Activated naive CD8-positive, alpha-beta T cell treated with anti-CD3 and anti-CD28 coated beads for 36 hours (primary cell): ENCODE measurements at places on chromosomes 5 and 9. TPM values are rescaled to one million over a fixed set of nuclear protein-coding genes. Genes with fewer than 3 reads are reported as not detected.

DNA sequence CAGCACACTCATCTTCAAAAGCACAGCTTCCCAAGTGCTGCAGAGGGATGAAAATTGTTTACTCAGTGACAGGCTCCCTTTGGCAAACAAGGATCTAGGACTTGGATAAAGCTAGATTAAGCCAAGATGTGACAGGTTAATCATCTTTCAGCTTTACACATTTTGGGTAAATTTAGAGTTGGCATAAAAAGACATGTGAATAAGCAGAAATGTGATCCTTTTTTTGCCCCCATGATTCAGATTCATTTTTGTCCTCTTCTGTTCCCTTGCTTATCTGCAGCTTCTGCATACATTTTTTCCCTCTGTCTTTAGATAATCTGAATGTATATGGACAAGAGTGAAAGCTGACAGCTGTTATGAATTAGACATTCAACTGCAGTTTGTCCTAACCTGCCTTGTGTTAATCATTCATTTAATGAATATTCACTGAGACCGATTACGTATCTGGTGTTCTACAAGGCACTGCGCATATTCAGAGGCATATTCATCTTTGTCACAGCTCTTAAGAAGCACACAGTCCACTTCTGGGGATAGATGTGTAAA, 19.6 kb downstream of the ADAMTSL1 start:
- no peak overlapping the region for H3K27ac ChIP-seq
- no peak overlapping the region for H3K4me3 ChIP-seq
- DNase-seq = no peak
- H3K4me1 ChIP-seq = no peaks in the 10 kb centered on the region

- peaks cover 56% of the 10 kb centered on the region for H3K36me3 ChIP-seq
- no peaks in the 10 kb centered on the region for H3K27me3 ChIP-seq
- no peak for DNase-seq
- no peak overlapping the region for H3K4me3 ChIP-seq
- no peak overlapping the region for H3K27ac ChIP-seq
Observed at GRCh38 chr9:406886-407654, 192.4 kb downstream of the DOCK8 start.

DNA sequence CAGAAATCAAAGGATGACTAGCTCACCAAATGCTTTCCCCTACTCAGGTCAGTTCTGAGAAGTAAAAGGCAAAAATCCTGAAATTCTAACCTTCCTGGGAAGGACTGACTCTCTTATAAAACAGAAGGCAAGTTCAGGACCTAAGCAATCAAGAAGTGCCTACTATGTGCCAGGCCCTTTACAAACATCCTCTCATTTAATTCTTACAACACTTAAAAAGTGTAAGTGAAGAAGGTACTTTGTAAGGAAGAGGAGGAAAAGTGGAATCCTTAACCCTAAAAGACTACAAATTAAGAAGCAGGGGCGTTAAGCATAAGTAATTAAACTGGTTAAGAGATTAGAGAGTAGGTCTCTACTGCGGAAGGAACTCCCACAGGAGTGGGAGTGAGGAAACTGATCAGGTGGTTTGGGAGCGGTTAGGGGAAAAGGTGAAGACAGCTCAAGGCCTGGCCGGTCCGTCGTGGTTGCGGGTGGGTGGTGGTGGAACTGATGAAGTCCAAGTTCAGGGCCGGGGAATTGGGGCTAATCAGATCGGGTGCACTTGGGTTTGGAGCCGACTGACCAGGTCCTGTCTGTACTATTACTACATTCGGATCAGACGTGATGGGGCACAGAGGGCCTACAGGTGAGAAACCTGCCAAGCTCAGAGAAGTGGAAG, 839 bp downstream of the MED27 start:
- peaks cover 48% of the 10 kb centered on the region for H3K4me1 ChIP-seq
- peaks cover 17% of the 10 kb centered on the region for H3K36me3 ChIP-seq
- peak overlapping the region; percentile 93 for H3K4me3 ChIP-seq
- peaks cover 6% of the 10 kb centered on the region for H3K27me3 ChIP-seq
- no peak for DNase-seq

GRCh38 chr5:106601620-106602019, 1069.1 kb downstream of the EFNA5 start:
- no peak overlapping the region for H3K4me3 ChIP-seq
- DNase-seq = no peak
- no peaks in the 10 kb centered on the region for H3K36me3 ChIP-seq
- H3K4me1 ChIP-seq = no peaks in the 10 kb centered on the region
- no peaks in the 10 kb centered on the region for H3K27me3 ChIP-seq
- H3K27ac ChIP-seq = no peak overlapping the region

DNA sequence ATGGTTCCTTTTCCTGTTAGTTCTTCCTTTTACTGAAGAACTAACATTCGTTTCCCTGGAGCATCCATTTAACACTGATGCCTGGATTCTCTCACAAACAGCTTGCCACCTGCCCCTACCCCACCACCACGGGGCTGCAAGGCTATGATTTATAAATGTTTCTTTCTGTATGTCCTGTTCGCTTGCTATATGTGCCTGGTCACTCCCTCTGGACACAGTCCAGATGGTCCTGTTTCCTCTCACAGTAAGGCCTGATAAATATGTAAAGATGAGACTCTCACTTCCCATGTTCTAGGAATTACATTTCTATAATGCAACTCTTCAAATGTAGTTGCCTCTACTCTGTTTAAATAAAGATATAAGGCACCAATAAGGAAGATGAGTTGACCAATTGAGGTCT, 146.4 kb upstream of the SHB start:
- no peak overlapping the region for H3K27ac ChIP-seq
- no peaks in the 10 kb centered on the region for H3K36me3 ChIP-seq
- no peaks in the 10 kb centered on the region for H3K4me1 ChIP-seq
- H3K4me3 ChIP-seq = no peak overlapping the region
- H3K27me3 ChIP-seq = no peaks in the 10 kb centered on the region

- H3K4me3 ChIP-seq = no peak overlapping the region
- H3K36me3 ChIP-seq = no peaks in the 10 kb centered on the region
Observed at GRCh38 chr9:72773570-72773969, 179.3 kb downstream of the ALDH1A1 start.

DNA sequence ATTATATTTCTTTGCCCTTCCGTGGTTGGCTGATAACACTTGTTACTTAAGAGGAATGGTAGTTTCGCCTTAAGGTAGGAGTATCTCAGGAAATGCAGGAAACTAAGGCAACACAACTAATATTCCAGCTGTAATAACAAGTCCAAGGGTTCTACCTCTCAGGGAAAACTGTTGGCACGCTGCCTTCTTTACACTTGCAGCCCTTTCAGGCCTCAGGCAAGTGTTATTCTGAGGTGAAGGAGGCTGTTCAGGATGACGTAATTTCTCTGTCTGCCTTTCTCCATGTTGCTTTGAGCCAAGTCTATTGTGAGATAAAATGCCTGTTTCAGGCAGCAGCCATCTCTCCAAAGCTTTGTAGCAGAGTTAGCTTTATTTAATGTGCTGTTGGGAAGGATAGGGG, 38.0 kb downstream of the VCAN start:
- H3K4me3 ChIP-seq = no peak overlapping the region
- no peaks in the 10 kb centered on the region for H3K36me3 ChIP-seq
- H3K4me1 ChIP-seq = peaks cover 5% of the 10 kb centered on the region
- H3K27me3 ChIP-seq = peaks cover 10% of the 10 kb centered on the region

- no peaks in the 10 kb centered on the region for H3K36me3 ChIP-seq
- H3K27ac ChIP-seq = no peak overlapping the region
- DNase-seq = no peak
- no peaks in the 10 kb centered on the region for H3K27me3 ChIP-seq
- H3K4me3 ChIP-seq = no peak overlapping the region
- no peaks in the 10 kb centered on the region for H3K4me1 ChIP-seq
Observed at GRCh38 chr9:121529237-121529987, 29.8 kb upstream of the GGTA1 start.

- no peak for DNase-seq
- H3K27me3 ChIP-seq = no peaks in the 10 kb centered on the region
- no peak overlapping the region for H3K27ac ChIP-seq
- no peaks in the 10 kb centered on the region for H3K36me3 ChIP-seq
- no peaks in the 10 kb centered on the region for H3K4me1 ChIP-seq
Observed at GRCh38 chr9:107807183-107807582, 317.6 kb upstream of the KLF4 start.

DNA sequence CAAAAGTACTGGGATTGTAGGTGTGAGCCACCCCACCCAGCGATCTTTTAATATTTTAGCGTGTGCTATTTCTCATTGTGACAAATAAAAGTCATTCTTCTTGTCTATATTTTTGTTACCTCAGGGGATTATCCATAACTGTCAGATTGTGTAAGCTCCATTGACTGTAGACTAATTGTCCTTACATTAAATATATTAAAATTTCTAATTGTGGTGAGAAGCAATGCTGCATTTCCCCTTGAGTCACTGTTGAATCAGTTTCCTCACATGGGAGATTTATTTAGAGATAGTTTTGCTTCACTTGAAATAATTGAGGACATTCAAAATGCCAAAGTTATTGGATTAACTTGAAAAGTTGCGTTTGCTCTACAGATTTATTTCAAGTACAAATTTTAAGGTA, 782.4 kb upstream of the WWC1 start:
- H3K27ac ChIP-seq = no peak overlapping the region
- H3K4me1 ChIP-seq = no peaks in the 10 kb centered on the region
- no peak overlapping the region for H3K4me3 ChIP-seq

DNA sequence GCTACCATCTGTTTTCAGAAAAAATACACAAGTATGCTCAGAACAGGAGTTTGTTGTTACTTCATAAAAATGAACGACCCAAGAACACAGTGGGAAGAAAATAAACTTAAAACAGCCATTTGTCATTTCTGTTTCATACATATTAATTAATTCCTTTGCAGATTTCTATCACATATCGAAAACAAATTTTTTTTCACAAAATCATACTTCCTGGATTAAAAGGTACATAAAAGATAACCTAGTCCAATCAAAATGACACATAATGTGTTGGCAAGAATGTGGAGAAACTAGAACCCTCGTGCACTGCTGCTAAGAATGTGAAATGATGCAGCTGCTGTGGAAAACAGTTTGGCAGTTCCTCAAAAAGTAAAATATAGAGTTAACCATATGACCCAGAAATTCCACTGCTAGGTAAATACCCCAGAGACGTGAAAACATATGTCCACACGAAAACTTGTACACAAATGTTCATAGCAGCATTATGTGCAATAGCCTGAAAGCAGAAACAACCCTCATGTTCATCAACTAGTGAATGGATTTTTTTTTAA, 46.0 kb downstream of the MYO10 start:
- H3K27ac ChIP-seq = no peak overlapping the region
- no peak overlapping the region for H3K4me3 ChIP-seq
- H3K36me3 ChIP-seq = no peaks in the 10 kb centered on the region
- DNase-seq = no peak
- H3K4me1 ChIP-seq = no peaks in the 10 kb centered on the region
- peaks cover 10% of the 10 kb centered on the region for H3K27me3 ChIP-seq

GRCh38 chr9:5453673-5454072, 3.3 kb downstream of the CD274 start:
- H3K27me3 ChIP-seq = no peaks in the 10 kb centered on the region
- H3K4me1 ChIP-seq = peaks cover 71% of the 10 kb centered on the region
- peak overlapping the region; percentile 53 for H3K4me3 ChIP-seq
- H3K36me3 ChIP-seq = peaks cover 45% of the 10 kb centered on the region
- H3K27ac ChIP-seq = peak overlapping the region; percentile 66
- no peak for DNase-seq

DNA sequence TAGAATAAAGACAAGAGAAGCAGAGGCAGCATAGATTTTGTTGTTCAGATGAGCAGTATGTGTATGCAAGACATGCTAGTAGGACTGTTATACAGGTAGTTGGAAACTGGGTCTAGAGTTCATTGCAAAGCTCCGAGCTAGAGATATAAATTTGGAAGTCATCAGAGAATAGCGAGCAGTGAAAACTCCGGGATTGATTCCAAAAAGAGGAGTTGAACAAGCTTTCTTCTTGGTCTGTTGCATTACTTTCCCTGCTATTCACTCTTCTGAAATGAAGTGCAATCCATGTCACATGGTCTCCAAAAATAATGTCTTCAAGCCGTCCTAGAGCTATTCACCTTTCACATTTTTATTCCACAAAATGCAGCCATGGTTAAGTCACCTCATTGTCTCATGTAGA, 67.9 kb upstream of the ZNF462 start:
- H3K27ac ChIP-seq = no peak overlapping the region
- H3K36me3 ChIP-seq = no peaks in the 10 kb centered on the region
- DNase-seq = no peak
- H3K4me3 ChIP-seq = no peak overlapping the region
- H3K4me1 ChIP-seq = no peaks in the 10 kb centered on the region

GRCh38 chr5:6856653-6857052, 143.4 kb downstream of the TENT4A start:
- DNase-seq = no peak
- H3K4me3 ChIP-seq = no peak overlapping the region
- no peaks in the 10 kb centered on the region for H3K27me3 ChIP-seq
- no peak overlapping the region for H3K27ac ChIP-seq
- no peaks in the 10 kb centered on the region for H3K36me3 ChIP-seq

- H3K4me1 ChIP-seq = peaks cover 9% of the 10 kb centered on the region
- H3K27me3 ChIP-seq = peaks cover 50% of the 10 kb centered on the region
- DNase-seq = no peak
- H3K27ac ChIP-seq = no peak overlapping the region
- no peak overlapping the region for H3K4me3 ChIP-seq
Observed at GRCh38 chr9:91720313-91720712, 229.7 kb downstream of the ROR2 start.

Gene SPATA31D4
- not detected for total RNA-seq

Gene RANBP3L
- 0.10 TPM for total RNA-seq

Gene GRIA1
- not detected for total RNA-seq

Gene SLCO6A1
- not detected for total RNA-seq

Gene LCN15
- not detected for total RNA-seq

Gene TAS2R1
- not detected for total RNA-seq

Gene NCS1
- total RNA-seq = 10.5 TPM

Gene TMC1
- total RNA-seq = not detected

Gene TLX3
- total RNA-seq = not detected

Gene SOHLH1
- total RNA-seq = not detected

Gene KDM3B
- 38.0 TPM for total RNA-seq

Gene STK32A
- total RNA-seq = not detected
